ENCODE measurements at places on chromosomes 11 and 22. TPM values are rescaled to one million over a fixed set of nuclear protein-coding genes. Genes with fewer than 3 reads are reported as not detected.

The C11orf52 gene
- total RNA-seq, result 1.3 TPM

- DNase-seq, result no peak
Observed at GRCh38 chr11:5631969-5632635, 7.3 kb downstream of the TRIM34 start.

DNA sequence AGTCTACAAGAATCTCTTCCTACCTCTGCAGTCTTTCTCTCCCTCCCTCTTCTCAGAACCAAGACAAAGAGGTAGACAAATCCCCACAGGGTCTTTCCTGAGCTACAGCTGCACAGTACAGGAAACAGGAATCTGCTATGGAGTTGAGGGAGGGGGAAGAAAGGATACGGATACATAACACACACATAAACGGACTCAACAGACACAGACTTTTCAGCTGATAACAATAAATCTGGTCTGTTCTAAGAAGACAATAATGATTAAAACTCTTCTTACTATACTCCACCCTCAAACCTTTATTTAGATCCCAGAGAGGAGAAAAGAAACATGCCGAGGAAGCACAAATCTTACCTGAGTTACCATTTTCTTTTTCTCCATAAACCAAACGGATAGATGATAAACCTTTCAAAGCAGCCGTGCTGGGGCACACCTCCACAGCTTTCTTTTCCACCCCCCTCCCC is 122.2 kb downstream of the APOL5 start:
- peak; percentile 40 for DNase-seq

- DNase-seq, result no peak
Observed at GRCh38 chr11:71466358-71466757, 13.4 kb downstream of the NADSYN1 start.

DNA sequence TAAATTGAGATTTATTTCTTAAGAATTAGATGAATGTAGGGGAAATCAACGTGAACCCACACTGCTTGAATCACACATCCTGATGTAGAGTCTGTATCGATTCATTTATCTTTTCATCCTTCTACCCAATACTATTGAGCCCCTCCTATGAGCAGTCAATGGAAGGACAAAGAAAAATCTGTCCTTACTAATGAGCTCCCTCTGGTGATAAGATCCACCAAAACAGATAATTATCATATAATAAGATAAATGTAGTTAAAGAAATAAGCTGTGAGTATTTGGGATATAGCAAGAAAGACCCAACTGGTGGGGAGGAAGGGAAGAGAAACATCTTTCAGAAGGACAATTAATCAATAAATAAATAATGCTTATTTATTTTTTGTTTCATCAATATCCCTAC is 385.1 kb upstream of the CCDC90B start:
- DNase-seq, result peak; percentile 6

GRCh38 chr11:46112961-46113607 is 8.2 kb downstream of the PHF21A start:
- peak; percentile 48 for DNase-seq

DNA sequence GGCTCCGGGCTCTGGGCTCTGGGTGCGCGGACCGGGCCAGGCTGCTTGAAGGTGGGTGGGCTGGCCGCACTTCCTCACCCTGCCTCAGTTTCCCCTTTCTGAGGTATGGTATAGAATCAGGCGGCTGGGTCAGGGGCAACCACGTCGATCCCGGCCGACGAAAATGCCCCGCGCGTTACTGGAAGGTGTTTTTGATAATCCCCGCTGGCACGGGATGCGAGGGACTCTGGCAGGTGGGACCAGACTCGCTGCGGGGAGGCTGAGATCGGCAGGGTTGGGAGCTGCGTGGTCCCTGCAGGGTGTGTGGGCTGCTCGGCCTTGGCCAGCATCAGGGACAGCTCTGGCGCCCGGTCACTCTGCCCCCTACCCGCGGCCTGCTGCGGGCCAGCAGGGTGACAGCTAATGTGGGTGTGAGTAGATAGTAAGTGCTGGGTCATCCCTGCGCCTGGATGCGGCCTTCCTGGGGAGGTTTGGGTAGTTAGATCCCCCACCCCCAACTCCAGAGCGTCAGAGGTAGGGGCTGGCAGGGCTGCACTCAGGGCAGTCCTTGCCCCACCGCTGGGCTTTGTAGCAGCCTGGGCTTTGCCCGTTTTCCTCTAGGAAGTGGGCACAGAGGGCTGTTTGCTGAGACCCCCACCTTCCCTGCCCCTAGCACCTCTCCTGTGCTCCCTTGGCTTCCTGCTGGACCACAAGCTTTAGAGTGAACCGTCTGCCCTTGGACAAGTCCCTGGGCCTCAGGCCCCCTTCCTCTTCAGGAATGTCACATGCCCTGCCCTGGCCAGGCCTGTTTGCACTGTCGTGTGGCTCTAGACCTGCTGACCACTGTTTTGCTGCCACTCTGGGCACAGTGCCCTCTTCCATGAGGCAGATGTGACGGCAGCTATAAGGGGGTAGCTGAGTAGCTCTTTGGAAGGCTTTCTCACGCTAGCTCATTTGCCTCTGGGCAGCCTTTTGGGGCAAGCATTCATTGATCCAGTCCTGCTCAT is 579 bp downstream of the TANGO2 start:
- DNase-seq, result peak; percentile 28

GRCh38 chr22:38788021-38788816 is 5.7 kb downstream of the DNAL4 start:
- DNase-seq, result peak; percentile 69

DNA sequence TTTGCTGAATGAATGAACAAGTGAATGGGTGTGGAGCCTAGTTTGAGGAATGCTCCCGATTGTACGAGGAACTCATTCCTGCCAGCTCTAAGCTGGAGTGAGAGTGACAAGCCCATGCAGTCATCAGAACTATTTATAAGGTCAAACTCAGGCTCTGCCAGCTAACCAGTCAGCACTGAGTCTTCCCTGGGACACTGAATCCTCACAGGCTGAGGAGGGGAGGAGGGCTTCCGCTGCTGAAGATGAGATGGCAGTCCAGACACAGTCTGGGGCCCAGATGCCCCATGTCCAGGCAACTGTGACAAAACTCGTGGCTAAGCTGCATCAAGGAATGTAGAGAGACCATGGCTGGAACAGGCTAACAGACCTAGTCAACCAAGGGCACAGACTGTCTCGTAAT is 4.0 kb downstream of the LRP4 start:
- DNase-seq, result no peak

DNA sequence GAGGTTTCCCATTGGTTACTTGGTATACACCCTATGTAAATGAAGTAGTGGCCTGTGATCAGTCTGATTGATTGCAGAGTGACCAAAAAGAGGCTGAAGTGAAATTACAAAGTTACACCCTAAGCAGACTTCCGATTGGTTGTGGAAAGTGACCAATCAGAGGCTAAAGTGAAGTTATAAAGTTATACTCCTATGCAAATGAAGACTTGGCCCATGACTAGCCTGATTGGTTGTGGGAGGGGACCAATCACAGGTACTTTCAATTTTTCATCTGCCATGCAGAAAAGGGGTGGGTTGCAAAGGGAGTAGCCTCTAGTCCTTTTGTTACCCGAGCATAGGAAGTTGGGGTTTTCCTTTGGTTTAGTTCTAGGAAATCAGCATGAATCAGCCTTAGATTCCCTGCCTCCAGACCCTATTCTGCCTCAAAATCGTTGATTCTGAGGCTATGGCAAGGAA is 18.1 kb upstream of the CSTF3 start:
- no peak for DNase-seq

- no peak for DNase-seq
Observed at GRCh38 chr11:70772950-70773349, 374.6 kb downstream of the CTTN start.

GRCh38 chr11:114308689-114309089 is 12.5 kb downstream of the NNMT start:
- peak; percentile 92 for DNase-seq

DNA sequence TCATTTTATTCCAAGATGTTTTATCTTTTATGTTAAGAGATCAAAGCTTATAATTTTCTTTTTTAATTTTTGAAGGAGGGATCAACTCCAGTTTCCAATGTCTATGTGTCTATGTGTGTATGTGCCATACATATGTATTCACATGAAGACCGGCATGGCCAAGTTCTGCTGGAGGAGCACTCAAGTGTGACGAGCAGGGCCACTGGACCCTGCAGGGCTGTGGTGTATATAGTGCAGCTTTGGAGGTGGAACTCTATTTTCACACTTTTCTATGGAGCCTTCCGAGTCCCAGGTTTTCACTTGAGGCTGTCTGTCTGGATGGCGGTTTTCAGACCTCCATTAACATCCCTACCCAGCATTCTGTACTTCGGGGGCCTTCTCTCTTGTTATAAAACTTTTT is 36.5 kb upstream of the TTC12 start:
- DNase-seq, result no peak

DNA sequence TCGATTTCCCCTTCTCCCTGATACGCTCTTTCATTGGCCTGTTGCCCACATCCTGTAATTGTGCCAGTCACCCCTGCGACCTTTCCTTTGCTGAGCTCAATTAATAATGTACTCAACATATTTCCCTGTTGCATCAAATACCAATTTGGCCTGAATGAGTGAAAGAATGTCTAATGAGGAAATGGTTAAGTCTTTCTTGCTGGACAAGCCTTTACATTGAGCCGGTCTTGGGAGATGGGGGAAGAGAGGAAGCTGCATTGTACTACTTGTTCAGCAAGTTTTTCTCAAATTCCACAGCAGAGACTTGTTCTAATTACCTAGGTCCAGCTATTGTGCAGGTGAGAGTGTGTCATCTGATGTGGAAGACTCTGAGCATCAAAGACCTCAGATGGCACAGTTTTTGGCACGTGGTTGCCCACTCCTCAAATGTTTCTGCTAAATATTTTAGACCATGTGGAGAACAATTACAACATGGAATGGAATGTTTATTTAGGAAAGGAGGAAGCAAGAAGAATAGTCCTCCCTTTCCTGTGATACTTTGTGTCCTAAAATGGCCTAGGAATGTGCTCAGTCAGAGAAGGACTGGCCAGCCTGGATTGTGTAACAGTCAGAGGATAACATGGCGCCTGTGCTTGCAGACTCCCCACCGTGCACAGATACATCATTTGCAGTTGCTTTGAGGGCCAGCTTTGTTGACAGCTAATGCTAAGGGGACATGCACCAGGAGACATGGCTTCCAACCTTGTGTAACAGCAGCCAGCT is 129.5 kb upstream of the E2F8 start:
- peak; percentile 62 for DNase-seq

DNA sequence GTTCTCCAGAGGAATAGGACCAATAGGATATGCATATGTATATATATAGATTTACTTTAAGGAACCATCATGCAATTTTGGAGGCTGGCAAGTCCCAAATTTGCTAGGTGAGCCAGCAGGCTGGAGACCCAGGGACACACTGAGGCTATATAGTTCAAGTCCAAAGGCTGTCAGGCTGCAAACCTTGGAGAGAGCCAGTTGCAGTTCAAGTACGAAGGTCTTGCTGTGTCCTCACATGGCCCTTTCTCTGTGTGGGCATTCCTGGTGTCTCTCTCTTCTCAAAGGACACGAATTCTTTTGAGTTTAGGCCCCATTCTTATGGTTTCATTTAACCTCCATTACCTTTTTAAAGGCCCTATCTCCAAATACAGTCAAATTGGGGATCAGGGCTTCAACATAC is 134.4 kb upstream of the SORL1-AS1 start:
- no peak for DNase-seq

- DNase-seq, result no peak
Observed at GRCh38 chr11:14331476-14332136, 27.4 kb downstream of the RRAS2 start.
